Fibroblast of villous mesenchyme (primary cell): ENCODE measurements at places on chromosomes 5 and 9. TPM values are rescaled to one million over a fixed set of nuclear protein-coding genes. Genes with fewer than 3 reads are reported as not detected.
A peak's percentile ranks its signal among the peaks of the same experiment; 100 is the strongest.

TXNDC8 gene
- not detected in 2 replicates for total RNA-seq

FOXD4 gene
- under 0.01 and 0.43 TPM in 2 replicates for total RNA-seq

NUTM2G gene
- total RNA-seq: not detected in 2 replicates

CLIC3 gene
- 19.0 and 43.2 TPM in 2 replicates for total RNA-seq

VCAN gene
- total RNA-seq: 490 and 730 TPM in 2 replicates

MYMK gene
- total RNA-seq: not detected in 2 replicates

EIF4E1B gene
- total RNA-seq: not detected in 2 replicates

CDK5RAP2 gene
- total RNA-seq: 19.0 and 21.2 TPM in 2 replicates

TNFAIP8 gene
- total RNA-seq: 12.1 and 17.4 TPM in 2 replicates

CDH9 gene
- total RNA-seq: not detected in 2 replicates

NPDC1 gene
- 6.4 and 13.0 TPM in 2 replicates for total RNA-seq

HBEGF gene
- 7.4 and 9.5 TPM in 2 replicates for total RNA-seq

IFNB1 gene
- not detected in 2 replicates for total RNA-seq

CA9 gene
- under 0.01 TPM in 1 of 2 replicates, not detected in the other for total RNA-seq

ENTPD8 gene
- total RNA-seq: under 0.01 TPM in 1 of 2 replicates, not detected in the other

- DNase-seq: peak; percentile 5
Observed at GRCh38 chr9:14081745-14082144, 232.2 kb downstream of the NFIB start.

DNA sequence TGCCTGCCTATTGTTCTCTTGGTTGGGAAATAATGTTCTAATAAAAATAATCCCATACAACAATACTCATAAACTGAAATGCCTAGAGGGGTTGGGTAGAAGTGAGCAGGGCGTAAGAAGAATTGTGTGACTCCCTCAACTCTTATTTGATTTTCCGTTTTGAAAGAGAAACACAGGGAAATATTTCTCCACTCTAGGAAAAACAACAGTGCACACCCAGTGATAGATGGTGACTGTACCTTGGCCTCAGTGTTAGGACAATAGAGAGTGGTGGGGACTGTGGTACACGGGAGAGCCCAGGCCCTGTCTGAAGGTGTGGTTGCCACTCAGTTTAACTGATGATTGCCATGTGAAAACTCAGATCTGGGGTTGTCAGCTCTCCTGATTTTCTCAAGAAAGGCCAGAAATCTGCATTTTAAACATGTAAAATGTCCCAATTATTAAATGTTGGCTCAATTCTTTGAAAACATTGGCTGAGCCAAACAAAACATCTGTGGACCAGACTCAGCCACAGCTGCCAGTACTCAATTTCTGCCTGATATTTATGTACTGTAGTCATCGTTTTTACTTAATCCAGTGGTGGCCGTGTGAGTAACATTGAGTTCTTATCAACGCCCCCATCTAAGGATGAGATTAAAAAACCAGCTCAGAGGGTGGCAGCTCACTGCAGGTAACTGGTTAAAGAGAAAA lies 103.8 kb upstream of the ZNF618 start:
- DNase-seq: peak; percentile 54

DNA sequence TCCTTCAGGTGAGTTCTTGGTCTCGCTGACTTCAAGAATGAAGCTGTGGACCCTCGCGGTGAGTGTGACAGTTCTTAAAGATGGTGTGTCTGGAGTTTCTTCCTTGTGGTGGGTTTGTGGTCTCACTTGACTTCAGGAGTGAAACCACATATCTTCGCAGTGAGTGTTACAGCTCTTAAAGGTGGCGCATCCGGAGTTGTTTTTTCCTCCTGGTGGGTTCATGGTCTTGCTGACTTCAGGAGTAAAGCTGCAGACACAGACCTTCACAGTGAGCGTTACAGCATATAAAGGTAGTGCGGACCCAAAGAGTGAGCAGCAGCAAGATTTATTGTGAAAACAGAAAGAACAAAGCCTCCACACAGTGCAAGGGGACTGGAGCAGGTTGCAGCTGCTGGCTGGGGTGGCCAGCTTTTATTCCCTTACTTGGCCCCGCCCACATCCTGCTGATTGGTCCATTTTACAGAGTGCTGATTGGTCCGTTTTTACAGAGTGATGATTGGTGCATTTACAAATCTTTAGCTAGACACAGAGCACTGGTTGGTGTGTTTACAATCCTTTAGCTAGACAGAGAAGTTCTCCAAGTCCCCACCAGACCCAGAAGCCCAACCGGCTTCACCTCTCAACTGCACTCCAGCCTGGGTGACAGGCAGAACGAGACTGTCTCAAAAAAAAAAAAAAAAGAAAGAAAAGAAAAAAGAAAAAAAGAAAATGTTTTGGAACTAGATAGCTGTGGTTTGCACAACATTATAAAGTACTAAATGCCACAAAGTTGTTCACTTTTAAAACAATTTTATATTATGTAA lies 9.1 kb upstream of the ERMP1 start:
- DNase-seq: no peak

- DNase-seq: peak; percentile 13
Observed at GRCh38 chr9:131266266-131267229, 9.8 kb downstream of the FAM78A start.

DNA sequence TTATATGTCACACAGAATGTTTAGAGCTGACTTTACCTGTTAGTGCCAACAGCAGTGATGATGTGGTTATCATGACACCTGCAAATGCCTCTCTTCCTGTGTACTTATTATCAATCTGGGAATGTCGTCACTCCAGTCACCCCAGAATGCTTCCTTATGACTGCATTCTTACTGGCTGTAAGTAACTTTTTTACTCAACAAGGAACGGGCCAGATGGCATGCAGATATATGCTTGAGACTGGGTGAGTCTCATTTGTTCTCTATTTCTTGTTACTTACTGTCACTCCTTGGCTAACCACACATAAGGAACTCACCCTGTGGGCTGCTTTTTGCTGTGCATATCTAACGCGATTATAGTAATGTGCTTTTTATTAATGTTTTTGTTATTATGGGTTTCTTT lies 385.5 kb upstream of the MEF2C start:
- no peak for DNase-seq

- no peak for DNase-seq
Observed at GRCh38 chr9:133986061-133986460, 6.1 kb downstream of the VAV2 start.

GRCh38 chr9:92480986-92481633 lies 1.2 kb downstream of the ASPN start:
- no peak for DNase-seq

GRCh38 chr5:116037236-116037822 lies 5.1 kb downstream of the ARL14EPL start:
- peak; percentile 23 for DNase-seq

DNA sequence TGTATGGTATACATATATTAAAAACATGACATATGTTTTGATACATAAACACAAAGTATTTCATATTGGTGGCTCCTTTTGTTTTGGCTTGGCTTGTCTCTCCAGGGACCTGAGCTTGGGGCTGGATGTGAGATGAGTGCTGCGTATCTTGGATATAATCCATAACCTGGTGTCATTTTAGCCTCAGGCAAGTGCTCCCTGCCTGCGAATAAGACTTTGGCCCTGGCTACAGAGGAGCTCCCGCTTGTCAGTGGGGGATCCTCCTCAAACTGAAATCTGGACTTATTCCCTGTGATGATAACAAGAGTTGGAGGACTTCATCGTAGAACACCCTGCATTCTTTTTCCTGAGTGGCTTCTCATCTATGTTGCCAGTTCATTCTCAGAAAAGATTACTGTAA lies 341.7 kb upstream of the CLINT1 start:
- DNase-seq: no peak

DNA sequence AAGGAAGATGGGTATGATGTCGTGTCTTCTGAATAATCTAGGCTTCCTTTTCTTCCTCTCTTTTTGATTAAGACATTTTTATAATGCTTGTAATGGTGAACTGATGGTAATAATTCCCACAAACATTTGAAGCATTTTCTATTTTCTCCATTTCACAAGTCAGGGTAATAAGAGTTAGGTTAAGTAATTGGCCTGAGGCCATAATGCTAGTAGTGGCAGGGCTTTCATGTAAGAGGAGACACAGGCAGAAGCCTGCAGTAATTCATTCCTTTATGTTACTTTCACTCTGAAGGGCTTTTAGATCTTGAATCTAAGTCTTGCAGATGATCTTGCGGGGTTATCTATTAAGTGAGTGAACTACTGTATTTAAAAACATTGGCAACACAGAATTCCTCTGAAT lies 374.9 kb downstream of the MAT2B start:
- DNase-seq: peak; percentile 57

DNA sequence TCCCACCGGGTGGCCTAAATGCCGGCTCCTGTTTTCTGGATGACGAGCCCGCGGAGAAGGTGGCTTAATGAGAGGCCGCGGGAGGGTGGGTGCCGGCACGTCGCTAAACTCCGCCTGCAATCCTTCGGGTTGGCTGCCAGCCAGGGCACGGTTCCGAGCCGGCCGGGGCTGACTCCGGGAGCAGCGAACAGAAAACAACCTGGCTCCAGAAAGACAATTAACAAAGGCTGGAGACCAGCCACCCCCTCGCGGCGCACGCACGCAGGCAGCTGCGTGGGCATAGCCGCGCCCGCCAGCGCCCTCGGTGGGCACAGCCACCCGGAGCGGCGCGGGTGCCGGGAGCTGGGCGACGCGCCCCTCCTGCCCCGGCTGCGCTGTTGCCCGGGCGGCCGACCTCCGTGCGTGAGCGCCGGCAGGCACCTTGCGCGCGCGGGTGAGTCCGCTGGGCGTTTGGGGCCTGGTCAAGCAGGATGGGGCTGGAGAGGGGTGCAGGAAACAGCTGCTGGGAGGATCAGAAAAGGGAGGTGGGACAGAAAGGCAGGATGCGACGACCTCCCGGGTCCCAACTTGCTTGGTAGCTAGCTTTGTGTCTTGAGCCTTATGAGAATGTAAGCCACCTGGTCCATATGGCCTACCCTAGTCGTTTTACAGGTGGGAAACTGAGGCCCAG lies at the start of gene ARHGEF37:
ARHGEF37 (plus strand) TSS at position 307 of the 670 bp plus-strand sequence. CDS start 16,272 bp downstream, outside the sequence.
- DNase-seq: peak; percentile 41

DNA sequence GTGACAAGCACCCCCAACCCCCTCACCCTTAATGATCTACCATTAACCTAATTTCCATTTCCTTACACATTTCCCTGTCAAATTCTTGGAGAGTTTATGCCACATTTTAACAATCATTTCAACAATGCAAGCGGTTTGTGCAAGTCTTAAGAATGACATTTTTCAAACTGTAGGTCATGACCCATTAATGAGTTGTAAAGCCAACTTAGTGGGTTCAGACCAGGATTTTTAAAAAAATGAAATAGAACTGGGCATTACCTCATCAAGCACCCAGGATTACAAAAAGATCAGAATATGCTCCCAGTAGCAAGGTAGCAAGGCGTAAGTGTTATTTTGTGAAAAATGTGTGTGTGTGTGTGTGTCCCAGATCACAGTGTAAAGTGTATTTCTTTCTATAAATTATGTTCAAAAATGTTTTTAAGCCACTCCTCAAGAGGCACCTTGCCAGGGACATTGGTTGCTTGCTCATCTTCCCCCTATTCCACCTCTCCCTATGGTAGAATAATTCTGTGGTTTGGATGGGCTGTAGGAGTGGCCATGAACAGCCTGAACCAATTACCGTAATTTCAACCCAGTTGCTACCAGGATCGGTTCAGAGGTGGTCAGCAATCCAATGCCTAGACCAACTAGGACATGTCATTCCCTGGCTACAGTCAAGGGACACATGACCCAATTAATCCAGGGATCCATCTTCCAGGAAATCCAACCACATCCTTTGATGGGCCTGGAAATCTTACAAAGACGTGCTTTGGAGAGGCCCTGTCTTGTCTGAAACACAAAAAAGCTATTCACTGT lies 14.4 kb upstream of the TGFBR1 start:
- DNase-seq: no peak

DNA sequence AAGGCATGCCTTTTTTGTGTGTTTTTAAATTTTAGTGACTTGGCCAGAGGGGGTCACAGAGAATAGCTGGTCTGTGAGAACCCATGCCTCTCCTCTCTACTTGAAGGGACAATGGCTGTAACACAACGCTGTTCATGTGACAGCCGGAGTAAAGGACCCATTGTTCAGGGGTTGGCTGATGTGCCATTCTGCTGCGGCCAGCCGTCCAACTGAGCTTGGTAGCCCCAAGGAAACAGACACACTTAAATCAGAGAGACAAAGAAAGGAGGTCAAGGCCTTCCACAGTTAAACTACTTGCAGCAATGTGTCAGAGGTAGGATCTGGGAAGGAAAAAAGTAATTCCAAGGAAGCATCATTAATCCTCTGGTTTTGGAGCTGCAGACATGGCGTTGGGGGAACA lies 8.1 kb downstream of the MEGF10 start:
- DNase-seq: no peak

- DNase-seq: peak; percentile 96
Observed at GRCh38 chr9:5450359-5451091, at the start of gene CD274. TSS of gene CD274 (plus strand) at chr9:5450542. CDS start at chr9:5456114, 5,572 bp downstream.

- no peak for DNase-seq
Observed at GRCh38 chr5:77758141-77758938, 17.8 kb downstream of the TBCA start.

- DNase-seq: no peak
Observed at GRCh38 chr9:1676771-1677170, 338.4 kb upstream of the SMARCA2 start.

DNA sequence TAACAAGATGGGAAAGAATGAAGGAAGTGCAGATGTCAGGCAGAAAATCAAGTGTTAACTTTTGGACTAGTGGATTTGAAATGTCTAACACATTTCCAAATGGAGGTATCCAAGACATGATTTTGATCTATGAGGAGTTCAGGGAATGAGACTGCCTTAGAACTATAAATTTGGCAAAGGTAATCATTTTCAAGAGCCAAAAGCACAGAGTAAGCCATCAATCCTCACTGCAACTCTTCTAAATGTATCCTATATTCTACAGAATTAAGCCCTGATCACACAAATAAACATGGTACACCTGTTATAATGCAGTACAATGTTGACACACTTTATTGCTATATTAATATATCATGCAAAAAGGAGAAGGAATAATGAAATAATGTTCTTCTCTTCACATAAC lies 55.6 kb downstream of the SETX start:
- no peak for DNase-seq

GRCh38 chr5:36177154-36177553 lies 25.2 kb downstream of the SKP2 start:
- no peak for DNase-seq

DNA sequence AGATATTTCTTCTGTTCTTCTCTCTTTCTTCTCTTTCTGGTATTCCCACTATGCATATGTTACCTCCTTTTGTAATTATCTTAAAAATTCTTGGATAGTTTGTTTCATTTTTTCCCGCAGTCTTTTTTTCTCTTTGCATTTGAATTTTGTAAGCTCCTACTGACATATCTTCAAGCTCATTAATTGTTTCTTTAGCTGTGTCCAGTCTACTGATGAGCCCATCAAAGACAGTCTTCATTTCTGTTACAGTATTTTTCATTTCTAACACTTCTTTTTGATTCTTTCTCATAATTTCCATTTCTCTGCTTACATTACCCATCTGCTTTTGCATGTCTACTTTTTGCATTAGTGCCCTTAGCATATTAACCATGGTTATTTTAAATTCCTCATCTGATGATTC lies 44.7 kb upstream of the UNC5A start:
- no peak for DNase-seq

- peak; percentile 59 for DNase-seq
Observed at GRCh38 chr9:112065806-112066606, 109.1 kb downstream of the SUSD1 start.

DNA sequence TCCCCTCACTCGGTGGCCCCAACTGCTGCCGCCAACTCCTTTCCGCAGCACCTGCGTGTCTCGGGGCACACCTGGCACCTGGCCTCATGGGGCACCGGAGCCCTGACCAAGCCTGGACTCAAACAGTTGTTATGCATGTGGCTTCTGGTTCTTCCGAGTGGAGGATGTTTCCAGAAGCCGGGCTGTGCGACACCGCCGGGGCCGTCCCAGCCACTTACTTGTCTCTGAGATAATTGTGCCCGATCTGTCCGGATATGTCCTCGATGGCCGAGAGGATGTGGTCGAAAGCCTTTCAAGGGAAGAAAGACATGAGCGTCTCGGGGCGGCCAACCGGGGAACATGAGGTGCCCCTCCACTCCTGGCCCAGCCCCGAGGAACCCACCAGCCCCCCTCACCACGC lies 38.4 kb downstream of the EXOC3 start:
- no peak for DNase-seq
